ENCODE measurements at places on chromosomes 11 and 22.

GRCh38 chr22:50423956-50424355 lies 50.9 kb downstream of the SBF1 start:
- no peak for DNase-seq

GRCh38 chr11:17386331-17387084 lies 2.0 kb downstream of the KCNJ11 start:
- DNase-seq: no peak

GRCh38 chr11:102653744-102654291 lies 28.7 kb upstream of the MMP20 start:
- no peak for DNase-seq

DNA sequence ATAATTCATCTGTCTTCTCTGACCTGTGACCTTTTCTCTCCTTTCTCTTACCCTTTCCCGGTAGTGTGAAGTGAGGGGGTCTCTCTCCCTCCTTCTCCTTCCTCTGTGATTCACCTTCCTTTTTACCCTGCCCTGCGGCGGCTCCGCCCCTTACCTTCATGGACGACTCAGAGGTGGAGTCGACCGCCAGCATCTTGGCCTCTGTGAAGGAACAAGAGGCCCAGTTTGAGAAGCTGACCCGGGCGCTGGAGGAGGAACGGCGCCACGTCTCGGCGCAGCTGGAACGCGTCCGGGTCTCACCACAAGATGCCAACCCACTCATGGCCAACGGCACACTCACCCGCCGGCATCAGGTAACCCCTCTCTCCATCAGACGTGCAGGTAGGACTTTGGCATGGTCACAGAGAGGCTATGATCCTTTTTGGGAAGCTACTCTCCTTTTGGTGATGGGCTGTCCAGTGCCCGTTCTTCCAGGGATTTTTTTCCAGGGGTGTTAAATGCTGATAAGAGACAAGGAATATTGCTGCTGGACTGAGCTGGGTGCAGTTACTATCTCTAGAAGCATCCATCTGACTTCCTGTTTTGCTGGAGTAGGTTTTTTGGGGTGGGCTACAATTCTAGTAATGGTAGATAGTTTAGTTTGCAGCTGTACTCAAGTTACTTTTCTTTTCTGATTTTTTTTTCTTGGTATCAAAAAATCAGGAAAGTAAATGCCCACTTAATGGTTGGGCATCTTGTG lies 29.9 kb downstream of the CTNND1 start:
- no peak for DNase-seq

DNA sequence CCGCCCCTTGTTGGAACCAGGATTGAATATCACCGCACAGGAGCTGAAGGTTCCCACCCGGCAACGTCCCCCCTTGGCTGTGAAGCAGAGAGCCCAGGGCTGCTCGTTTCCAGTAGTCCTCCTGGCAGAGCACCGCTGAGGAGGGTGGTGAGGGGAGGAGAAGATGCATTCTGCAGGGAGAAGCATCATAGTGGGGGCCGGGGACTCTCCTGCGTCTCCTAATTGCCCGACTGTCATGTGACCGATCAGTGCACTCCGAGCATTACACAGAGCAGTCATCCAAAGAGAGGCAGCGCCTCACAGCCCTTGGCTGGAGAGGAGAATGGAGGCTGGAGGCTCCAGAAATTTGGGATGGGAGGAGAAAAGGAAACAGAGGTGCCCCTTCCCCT lies 85.0 kb upstream of the SEPTIN5 start:
- no peak for DNase-seq

GRCh38 chr11:20192151-20192550 lies 31.9 kb upstream of the DBX1 start:
- no peak for DNase-seq

DNA sequence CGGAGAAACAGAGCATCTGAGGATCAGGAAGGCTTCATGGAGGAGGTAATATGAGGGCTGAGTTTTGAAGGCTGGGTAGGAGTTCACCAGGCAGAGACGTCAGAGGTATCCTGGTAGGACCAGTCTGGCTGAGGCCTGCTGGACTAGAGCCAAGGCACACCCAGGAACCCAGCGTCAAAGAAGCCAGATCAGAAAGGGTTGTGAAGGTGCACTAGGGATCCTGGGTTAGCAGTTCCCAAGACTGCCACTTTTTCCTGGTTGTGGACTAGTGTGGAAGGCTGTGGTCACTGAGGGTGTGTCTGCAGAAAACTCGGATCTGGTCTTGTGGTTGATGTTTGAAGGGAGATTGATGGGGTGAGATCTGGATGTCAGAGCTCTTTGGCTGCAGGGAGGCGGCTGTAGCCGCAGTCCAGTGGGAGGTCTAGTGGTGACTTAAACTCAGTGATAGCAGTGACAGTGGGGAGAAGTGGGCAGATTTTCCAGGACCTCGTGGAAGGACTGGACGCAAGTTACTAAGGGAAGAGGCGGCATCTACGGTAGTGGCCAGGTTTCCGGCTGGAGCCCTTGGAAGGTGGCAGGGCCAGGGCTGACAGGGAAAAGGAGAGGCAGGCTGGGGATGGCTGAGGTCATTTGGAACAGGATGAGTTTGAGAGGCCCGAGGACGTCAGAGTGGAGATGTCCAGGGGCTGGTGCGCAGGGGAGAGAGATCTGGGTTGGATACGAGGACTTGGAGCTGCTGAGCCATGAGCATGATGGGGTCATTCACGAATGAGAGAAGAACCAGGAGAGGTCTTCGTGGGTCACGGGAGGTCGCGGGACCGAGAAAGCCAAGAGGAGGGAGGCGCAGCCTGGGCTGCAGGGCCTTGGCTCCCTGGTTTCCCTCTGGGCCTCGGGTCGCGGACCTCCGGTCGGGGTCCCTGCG lies 10.9 kb downstream of the RELA start:
- no peak for DNase-seq

DNA sequence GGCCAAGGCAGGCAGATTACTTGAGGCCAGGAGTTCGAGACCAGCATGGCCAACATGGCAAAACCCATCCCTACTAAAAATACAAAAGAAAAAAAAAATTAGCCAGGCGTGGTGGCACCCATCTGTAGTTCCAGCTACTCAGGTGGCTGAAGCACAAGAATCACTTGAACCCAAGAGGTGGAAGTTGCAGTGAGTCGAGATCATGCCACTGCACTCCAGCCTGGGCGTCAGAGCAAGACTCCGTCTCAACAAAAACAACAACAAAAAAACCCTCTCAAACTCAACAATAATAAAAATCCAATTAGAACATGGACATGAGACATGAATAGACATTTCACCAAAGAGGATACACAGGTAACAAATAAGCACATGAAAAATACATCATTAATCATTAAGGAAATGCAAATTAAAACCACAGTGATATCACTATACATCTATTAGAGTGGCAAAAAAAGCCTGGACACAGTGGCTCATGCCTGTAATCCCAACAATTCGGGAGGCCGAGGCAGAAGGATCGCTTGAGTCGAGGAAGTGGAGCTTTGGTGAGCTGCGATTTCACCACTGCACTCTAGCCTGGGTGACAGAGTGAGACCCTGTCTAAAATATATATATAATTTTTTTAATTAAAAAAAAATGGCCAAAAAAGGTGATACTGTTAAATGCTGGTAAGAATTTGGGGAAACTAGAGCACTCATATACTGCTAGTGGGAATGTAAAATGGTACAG lies 12.7 kb upstream of the SEPTIN5 start:
- no peak for DNase-seq

- no peak for DNase-seq
Measured at GRCh38 chr11:74023276-74023675, 14.4 kb upstream of the UCP3 start.

DNA sequence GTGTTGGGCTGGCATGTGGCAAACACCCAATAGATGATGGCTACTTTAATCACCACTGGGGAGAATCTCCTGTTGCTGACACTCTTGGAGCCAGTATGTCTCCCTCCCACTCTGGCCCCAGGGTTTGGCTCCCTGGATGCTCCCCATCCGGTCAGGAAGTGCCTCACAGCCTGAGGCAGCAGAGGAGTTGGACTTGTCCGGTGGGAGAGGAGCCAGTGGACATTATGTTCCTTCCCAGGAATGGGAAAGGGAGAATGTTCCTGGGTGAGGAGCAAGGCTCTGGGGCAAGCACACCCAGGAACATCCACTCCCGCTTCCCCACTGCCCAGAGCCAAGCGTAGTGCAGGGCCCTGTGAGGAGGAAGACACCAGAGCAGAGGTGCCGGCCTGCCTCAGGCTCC lies 84.6 kb upstream of the NAV2 start:
- DNase-seq: no peak

GRCh38 chr22:46256358-46256958 lies 6.4 kb upstream of the CDPF1 start:
- no peak for DNase-seq

GRCh38 chr11:58330861-58331260 lies 28.0 kb downstream of the OR5B17 start:
- DNase-seq: no peak

- DNase-seq: no peak
Measured at GRCh38 chr22:36930041-36930935, 16.9 kb downstream of the CSF2RB start.
